IMR-90 (cell line): ENCODE measurements at places on chromosomes 6 and 20. TPM values are rescaled to one million over a fixed set of nuclear protein-coding genes. Genes with fewer than 3 reads are reported as not detected.

- H3K36me3 ChIP-seq = no peaks in the 10 kb centered on the region
- no peak overlapping the region for H3K27ac ChIP-seq
- no peaks in the 10 kb centered on the region for H3K4me1 ChIP-seq
- DNase-seq = no peak
- H3K4me3 ChIP-seq = no peak overlapping the region
Measured at GRCh38 chr6:91497770-91498169, 910.9 kb upstream of the MAP3K7 start.

Gene SLC16A10
- total RNA-seq = 0.28 TPM in 1 of 2 replicates, not detected in the other

Gene FKBP1C
- total RNA-seq = 0.56 and 0.72 TPM in 2 replicates

- H3K4me3 ChIP-seq = no peak overlapping the region
- no peak for DNase-seq
- H3K36me3 ChIP-seq = no peaks in the 10 kb centered on the region
- no peak overlapping the region for H3K27ac ChIP-seq
- peaks cover 8% of the 10 kb centered on the region for H3K27me3 ChIP-seq
- H3K4me1 ChIP-seq = no peaks in the 10 kb centered on the region
Measured at GRCh38 chr6:45898941-45899682, 116.5 kb downstream of the CLIC5 start.

Gene NKX2-2
- total RNA-seq = not detected in 2 replicates

DNA sequence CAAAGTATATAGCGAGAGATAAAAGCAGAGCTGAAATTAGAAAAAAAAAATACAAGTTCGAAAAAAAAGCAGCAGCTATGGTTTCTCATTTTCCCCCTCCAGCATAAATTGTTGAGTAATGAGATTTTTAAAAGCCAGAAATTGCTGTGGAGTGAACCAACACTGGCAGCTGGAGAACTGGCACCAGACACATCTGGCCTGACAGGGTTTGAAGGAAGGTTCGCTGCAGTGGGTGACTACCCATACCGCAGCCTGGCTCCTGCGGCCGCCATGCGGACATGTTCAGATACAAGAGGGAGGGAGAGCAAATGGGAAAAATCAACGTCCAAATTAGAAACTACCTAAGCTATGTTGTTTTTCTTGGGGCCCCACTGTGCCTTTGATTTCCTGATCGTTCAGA, 3.3 kb downstream of the APCDD1L start:
- no peak overlapping the region for H3K27ac ChIP-seq
- DNase-seq = no peak
- H3K36me3 ChIP-seq = no peaks in the 10 kb centered on the region

DNA sequence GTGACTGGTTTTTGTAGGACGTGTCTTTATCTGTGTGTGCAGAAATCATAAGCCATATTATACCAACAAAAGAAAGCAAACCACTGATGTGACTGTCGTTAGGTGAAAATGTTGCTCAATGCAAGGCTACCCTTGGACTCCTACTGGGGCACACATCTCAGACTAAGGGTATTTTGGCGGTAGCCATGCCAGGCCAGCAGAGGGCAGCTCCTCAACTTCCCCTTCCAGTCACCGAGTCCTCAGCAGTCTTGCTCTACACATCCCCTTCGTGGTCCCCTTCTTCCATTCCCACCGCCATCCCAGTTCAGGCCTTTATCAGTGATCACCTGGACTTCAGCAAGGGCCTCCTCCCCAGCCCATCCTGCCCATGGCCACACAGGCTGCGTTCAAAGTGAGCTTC, 113.7 kb upstream of the GGTLC1 start:
- no peak for DNase-seq
- no peak overlapping the region for H3K4me3 ChIP-seq
- no peaks in the 10 kb centered on the region; the same call in 1 of the 2 replicates for H3K27me3 ChIP-seq
- H3K36me3 ChIP-seq = no peaks in the 10 kb centered on the region

- H3K36me3 ChIP-seq = no peaks in the 10 kb centered on the region; the same call in 1 of the 2 replicates
- peak within 1 kb of the TSS; percentile 99 for H3K27ac ChIP-seq
- peak within 1 kb of the TSS; percentile 68 for H3K4me3 ChIP-seq
- DNase-seq = peak; percentile 99
- peaks cover 8% of the 10 kb centered on the region for H3K4me1 ChIP-seq
Measured at GRCh38 chr6:42745640-42746462, at the start of gene TBCC. Gene TBCC (minus strand): TSS chr6:42746103. CDS start chr6:42746073, 30 bp downstream.

DNA sequence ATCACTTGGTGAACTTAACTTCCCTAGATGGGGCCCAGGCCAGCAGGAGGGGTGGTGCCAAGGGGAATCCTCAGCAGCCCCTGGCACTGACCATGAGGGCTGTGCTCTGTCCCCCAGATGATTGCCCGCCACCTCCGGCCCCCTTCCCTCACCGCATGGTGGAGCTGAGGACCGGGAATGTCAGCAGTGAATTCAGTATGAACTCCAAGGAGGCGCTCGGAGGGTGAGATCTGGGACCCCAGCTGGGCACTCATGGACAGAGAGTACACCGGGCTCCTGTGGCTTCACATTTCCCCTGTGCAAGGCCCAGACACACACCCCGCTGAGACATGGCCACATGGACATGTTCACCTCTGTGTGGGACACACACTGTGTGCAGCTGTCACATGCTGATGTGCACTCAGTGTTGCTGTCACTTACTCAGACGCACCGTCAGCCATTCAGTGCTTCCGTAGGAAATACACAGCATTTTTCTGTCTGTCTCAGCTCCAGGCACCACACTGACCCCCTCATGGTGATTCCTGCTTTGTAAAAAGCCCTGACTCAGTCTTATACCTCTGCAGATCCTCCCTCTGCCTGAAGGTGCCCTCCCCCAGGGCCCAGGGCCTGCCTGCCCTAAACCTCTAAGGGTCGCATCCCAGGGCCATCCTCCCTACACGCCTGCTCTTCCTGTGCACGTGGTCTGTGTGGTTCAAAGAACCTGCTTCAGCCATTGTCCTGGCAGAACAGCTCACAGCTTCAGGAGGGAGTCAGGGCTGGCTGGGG, 4.4 kb downstream of the MYLK2 start:
- no peaks in the 10 kb centered on the region for H3K4me1 ChIP-seq
- H3K27ac ChIP-seq = no peak overlapping the region
- DNase-seq = no peak
- H3K4me3 ChIP-seq = no peak overlapping the region

Gene SMIM13
- total RNA-seq = 10.0 and 17.2 TPM in 2 replicates

- H3K4me1 ChIP-seq = peaks cover 12% of the 10 kb centered on the region
- no peaks in the 10 kb centered on the region for H3K27me3 ChIP-seq
- peak; percentile 19 for DNase-seq
Measured at GRCh38 chr6:30206152-30206551, 7.1 kb downstream of the TRIM26 start.

GRCh38 chr20:17611290-17611539, 41.3 kb downstream of the DSTN start:
- H3K27ac ChIP-seq = no peak overlapping the region
- H3K27me3 ChIP-seq = no peaks in the 10 kb centered on the region
- H3K36me3 ChIP-seq = peaks cover 48% of the 10 kb centered on the region
- no peaks in the 10 kb centered on the region; the same call in 1 of the 2 replicates for H3K4me1 ChIP-seq

DNA sequence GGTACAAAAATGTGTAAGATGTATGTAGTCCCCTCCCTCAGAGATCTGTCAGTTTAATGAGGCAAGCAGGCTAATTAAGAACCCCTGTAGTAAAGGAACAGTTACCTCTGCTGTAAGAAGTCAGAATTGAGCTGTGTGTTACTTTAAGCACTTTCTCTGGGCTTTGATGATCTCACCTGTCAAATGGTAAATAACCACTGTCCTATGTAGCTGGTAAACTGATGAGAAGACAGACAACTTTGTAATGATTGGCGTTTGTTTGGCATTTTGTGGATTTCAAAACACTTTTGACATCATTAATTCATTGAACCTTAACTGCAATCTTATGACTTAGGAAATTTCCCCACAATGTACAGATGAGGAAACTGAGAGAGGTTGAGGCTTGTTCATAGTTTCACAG, 55.7 kb downstream of the RALY start:
- H3K27ac ChIP-seq = no peak overlapping the region
- peaks cover 12% of the 10 kb centered on the region for H3K4me1 ChIP-seq
- H3K4me3 ChIP-seq = no peak overlapping the region
- DNase-seq = no peak
- H3K36me3 ChIP-seq = peaks cover 8% of the 10 kb centered on the region; the same call in 1 of the 2 replicates

GRCh38 chr6:10954590-10955010, 67.7 kb downstream of the SYCP2L start:
- peaks cover 3% of the 10 kb centered on the region; the same call in 1 of the 2 replicates for H3K4me1 ChIP-seq
- H3K36me3 ChIP-seq = no peaks in the 10 kb centered on the region
- peak; percentile 77 for DNase-seq
- peaks cover 9% of the 10 kb centered on the region for H3K27me3 ChIP-seq

DNA sequence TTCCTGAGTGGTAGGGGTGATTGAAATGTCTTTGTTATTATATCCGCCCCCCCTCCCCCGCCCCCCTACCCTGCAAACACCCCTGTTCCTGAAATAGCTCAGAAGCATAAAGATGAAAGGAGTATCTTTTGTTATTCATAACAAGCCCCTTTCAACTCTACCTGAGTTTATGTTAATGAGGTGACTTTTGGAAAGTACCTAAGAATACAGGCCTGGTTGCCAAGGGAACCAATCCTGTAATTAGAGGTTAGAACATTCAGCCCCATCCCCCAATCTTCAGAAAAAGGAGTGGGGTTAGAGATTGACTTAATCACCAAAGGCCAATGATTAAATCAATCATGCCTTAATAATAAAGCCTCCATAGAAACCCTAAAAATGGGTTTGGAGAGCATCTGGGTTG, 979.2 kb upstream of the GJE1 start:
- no peak overlapping the region for H3K4me3 ChIP-seq
- no peaks in the 10 kb centered on the region for H3K4me1 ChIP-seq
- no peaks in the 10 kb centered on the region for H3K27me3 ChIP-seq
- DNase-seq = no peak

Gene GSS
- total RNA-seq = 70.5 and 90.0 TPM in 2 replicates

Gene FAM162B
- 3.2 and 3.6 TPM in 2 replicates for total RNA-seq

- H3K4me3 ChIP-seq = no peak overlapping the region
- peak overlapping the region; percentile 63; the same call in 1 of the 2 replicates for H3K27ac ChIP-seq
- DNase-seq = peak; percentile 7
Measured at GRCh38 chr6:118784641-118785164, 109.2 kb upstream of the ASF1A start.

DNA sequence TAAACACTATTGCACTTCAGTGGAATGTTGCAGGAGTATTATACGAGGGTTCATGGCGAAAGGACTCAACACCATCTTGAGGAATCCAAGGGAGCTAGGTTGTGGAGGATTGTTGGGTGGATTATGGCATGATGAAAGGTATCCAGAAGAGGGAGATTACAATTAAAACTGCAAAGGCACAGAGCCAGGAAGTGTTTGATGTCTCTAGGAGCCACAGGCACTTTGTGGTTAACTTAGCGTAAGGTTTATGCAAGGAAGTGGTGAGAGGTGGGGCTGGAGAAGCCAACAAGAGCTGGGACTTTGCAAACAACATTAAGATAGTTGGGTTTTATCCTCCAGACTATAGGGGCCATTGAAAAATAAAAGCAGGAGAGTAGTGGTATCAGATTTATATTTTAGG, 86.6 kb upstream of the TPD52L1 start:
- no peak overlapping the region for H3K4me3 ChIP-seq
- no peak overlapping the region for H3K27ac ChIP-seq
- peaks cover 9% of the 10 kb centered on the region for H3K36me3 ChIP-seq
- no peaks in the 10 kb centered on the region for H3K4me1 ChIP-seq
- DNase-seq = peak; percentile 30

DNA sequence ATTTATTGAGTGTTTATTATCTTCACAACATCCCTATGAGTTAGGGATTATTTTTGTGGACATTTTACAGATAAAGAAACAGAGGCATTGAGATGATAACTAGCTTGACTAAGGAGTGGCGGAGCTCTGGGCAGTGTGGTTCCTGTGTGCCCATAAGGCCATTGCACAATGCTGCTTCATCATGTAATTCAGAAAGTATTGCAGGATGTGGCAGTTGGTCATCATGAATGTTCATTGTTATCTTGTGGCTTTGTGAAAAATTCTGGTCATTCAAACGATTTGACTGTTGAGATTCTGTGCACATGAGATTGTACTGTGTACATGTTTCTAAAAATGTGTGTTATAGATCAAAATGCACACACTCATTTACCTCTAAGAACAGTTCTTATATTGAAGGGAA, 150.8 kb downstream of the ESR1 start:
- H3K4me1 ChIP-seq = no peaks in the 10 kb centered on the region
- no peak overlapping the region for H3K4me3 ChIP-seq
- no peak overlapping the region for H3K27ac ChIP-seq

Gene PM20D2
- 6.5 and 11.4 TPM in 2 replicates for total RNA-seq
